NCI-H510A (cell line): ENCODE measurements at places on chromosomes 1 and 21.

DNA sequence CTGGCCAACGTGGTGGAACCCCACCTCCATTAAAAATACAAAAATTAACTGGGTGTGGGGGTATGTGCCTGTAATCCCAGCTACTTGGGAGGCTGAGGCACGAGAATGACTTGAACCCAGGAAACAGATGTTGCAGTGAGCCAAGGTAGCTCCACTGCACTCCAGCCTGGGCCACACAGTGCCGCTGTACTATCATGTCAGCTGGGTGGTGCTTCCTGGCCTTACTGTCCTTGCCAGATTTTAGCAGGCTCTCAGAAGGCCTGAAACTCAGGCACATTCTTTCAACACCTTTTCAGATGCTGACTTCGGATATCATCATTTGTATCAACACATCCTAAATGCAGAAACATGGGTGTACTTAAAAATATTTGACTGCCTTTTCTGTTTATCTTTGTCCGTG lies 31.6 kb upstream of the NBL1 start:
- no peak for DNase-seq

DNA sequence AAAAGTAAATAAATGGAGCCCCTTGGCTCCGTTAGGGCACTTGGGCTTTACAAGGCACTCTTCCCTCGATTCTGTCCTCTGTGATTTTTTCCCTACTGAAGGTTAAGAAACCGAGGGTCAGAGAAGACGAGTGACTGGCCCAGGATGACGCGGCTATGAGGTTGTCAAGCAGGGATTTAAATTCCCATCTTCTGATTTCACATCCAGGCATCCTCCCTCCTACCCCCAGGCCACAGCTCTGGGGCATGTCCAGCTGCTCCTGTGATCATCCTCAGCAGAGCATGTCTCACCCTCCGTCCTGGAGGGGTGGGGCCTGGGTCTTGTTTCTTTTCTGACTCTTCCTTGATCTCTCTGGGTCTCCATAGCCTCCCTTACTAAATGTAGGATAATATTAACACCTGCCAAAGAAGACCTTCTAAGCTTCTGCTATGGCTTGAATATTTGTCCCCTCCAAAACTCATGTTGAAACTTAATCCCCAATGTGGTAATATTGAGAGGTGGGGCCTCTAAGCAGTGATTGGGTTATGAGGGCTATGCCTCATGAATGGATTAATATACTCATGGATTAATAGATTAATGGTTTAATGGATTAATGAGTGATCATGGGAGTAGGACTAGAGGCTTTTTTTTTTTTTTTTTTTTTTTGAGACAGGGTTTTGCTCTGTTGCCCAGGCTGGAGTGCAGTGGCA lies 4.6 kb downstream of the CRYBG2 start:
- DNase-seq, result no peak

DNA sequence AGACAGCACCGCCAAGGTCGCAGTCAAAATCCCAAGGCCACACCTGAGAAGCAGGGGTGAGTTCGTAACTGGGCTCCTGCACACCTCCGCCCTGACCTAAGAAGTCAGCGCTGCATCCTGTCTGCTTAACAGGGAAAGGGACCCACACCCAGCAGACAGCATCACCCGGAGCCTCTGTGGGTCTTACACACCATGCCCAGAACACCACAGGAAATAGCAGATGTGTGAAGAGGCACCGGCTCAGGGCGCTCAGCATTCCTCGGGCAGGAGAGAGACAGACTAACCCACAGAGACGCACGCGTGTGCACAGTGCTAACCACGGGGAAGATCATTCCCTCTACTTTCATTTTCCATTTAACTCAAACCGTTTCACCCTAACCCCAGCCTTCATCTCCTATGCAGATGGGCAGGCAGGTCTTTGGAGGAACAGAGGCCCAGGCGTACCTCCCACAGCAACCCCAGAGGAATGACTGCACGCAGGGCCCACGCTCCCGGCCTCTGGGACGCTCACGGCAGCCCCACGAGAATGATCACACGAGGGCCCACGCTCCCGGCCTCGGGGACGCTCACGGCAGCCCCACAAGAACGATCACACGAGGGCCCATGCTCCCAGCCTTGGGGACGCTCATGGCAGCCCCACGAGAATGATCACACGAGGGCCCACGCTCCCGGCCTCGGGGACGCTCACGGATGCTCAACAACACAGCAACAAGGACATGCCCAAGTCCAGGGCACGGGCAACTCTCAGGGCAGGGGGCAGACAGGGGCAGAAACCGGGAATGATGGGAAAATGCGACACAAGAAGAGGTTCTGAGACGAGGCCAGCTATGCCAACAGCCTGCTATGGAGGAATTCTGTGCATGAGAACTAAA lies 20.9 kb downstream of the POFUT2 start:
- no peak for DNase-seq

DNA sequence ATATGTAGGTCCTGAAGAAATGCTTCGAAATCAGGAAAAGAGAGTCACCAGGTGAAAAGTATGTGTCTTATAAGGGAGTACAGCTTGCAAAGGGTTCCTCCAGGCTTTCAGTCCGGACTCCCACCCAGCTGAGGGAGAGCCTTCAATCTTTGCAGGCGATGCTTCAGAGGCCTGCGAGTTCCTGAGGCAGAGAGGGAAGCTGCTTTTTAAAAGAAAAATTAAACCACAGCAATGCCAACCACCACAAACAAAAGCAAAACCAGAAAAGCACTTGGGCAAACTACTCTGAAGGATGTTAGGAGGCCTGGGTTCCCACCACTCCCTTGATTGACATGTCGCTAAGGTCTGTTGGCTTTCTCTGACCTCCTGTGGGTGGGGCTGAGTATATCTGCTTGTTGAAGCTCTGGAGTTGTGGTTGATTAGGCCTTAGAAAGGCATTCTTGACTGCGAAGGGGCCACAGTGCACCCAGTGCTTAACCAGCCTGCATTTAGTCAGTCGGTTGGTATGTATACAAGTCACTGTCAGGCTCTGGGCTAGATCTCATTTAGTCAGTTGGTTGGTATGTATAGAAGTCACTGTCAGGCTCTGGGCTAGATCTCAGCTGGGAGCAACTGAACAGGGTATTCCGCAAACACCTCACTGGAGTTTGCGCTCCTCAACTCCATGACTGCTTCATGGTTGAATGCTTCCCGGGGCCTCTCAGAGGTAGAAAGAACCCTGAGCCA lies 1.2 kb downstream of the NIPAL3 start:
- DNase-seq, result no peak

GRCh38 chr1:6245869-6246496 lies 2.0 kb downstream of the HES3 start:
- DNase-seq, result peak; percentile 94

GRCh38 chr1:73673971-73674370 lies 524.0 kb downstream of the LRRIQ3 start:
- DNase-seq, result no peak

DNA sequence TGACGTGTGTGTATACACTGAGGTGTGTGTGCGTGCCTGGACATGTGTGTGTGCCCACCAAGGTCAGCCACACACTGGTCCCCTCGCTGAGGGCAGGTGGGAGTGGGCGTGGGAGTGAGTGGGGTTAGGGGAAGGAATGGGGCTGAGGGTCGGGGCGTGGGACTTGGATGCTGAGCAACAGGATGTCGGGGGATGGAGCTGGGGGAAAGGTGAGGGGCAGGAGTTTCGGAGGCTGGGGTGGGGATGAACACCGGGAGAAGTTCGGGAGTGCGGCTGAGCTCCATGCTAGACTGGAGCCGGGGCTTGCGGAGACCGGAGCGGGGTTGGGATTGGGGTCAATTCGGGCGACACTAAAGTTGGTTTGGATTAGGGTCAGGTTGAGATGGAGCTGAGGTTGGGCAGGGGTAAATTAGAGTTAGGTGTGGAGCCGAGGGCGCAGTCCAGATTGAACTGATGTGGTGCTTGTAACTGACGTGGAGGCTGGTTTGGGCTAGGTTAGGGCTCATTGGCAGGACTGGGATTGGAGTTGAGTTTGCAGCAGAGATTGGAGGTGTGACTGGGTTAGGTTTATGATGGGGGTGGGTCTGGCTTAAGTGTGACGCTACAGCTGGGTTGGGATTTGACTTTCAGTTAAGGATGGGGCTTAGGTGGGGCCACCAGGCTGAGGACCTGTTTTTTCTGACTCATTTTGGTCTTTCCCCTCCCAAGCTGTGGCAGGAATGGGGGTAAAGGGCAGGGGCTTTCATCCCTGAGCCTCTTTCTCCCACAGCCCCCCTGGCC lies 3.3 kb upstream of the GUCA2A start:
- DNase-seq, result no peak

DNA sequence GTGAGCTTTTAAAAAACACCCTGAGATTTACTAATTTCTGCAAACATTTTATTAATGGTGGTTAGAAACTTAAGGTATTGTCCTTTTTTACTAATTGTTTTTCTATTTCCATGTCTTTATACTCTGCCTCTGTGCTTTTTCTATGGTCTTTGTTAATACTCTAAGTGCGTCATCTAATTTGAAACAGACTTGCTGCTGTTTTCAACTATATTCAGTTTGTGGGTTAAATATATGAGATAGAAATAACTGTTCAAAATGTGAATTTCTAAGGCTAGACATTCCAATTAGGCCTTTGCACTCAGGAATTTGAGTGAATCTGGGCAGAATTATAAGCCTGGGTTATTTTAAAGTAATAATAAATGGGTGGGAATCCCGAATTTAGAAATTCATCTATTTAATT lies 82.4 kb upstream of the COL11A1 start:
- DNase-seq, result no peak

GRCh38 chr1:27581823-27582243 lies 22.1 kb downstream of the AHDC1 start:
- no peak for DNase-seq

DNA sequence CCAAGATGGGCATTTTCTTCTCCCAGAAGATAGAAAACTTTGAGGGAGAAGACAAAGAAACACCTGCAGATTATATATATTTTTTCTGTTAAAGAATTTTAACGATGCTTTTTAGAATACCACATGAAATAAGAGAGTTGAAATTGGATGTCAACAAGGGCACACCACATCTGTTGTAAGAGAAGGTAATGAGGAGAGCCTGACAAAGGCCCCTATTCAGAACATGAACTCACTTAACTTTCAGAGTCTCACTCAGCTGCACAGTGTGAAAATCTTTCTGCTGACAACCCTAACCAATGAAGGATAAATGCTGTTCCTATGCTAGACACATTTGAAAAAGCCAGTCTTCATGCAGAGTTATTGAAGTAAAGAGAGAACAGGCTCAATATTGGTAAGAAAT lies 7.3 kb downstream of the KRTAP22-2 start:
- no peak for DNase-seq

DNA sequence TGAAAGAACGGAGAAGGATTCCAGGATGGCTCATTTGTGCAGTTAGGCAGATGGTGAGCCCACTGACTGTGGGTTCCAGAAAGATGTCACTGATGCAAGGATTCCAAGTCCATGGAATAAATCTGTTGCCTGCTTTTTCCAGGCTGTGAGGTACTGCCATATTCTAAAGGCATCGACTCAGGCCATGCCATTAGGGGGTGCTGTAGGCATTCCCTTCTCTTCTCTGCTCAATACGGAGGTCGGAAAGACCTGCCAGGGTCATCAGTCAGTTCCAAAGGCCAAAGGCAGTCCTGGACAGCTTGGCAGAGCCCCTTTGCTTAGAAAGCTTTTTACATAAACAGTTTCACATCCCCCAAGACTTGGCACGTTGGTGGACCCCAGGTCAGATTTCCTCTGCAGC lies 31.7 kb upstream of the TMEM125 start:
- peak; percentile 82 for DNase-seq

DNA sequence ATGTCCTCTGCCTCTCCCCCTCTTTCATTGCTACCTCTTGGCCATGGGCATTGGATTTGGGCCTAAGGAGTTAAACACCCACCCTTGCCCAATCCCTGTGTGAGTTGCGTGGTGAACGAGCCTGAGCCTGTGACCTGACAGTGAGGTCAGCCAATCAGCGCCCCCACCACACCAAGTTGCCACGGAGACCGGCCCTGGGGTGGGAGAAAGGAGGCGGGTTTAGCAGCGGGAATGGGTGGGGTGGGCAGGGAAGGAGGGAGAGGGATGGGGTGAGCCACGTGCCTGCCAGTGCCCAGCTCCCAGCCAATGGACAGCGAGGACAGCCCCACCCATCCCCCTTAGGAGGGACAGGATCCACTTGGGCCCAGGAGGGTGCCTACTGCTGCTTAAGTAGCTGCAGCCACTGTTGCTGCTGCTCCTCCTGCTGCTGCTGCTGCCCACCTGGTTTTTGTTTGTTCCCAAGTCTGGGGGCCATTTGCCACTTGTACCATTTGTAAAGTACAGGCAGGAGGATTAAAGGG lies 9.5 kb downstream of the ZBTB7B start:
- peak; percentile 93 for DNase-seq

DNA sequence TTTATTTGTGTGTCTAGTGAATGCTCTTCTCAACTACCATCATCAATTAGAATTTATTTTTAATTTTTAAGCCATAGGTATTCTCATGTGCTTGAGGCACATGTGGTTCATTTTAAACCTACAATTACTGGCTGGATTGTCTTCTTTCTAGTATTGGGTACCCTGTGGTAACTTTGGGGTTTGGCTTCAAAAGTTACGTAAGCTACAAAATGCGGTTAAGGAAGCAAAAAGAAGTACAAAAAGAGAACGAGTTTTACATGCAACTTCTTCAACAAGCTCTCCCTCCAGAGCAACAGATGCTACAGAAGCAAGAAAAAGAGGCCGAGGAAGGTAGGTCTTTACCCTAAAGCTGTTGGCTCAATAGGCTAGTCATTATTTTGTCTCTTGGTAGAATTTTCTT lies 25.8 kb downstream of the MACO1 start:
- DNase-seq, result no peak

DNA sequence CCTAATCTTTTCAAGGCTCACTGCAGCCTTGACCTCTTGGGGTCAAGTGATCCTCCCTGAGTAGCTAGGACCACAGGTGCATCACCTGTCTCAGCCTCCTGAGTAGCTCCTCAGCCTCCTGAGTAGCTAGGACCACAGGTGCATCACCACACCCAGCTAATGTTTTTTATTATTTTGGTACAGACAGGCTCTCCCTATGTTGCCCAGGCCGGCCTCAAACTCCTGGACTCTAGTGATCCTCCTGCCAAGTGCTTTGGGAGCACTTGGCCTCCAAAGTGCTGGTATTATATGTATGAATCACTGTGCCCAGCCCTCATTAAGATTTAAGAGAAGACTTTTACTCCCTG lies 58.5 kb upstream of the S1PR1 start:
- DNase-seq, result no peak

DNA sequence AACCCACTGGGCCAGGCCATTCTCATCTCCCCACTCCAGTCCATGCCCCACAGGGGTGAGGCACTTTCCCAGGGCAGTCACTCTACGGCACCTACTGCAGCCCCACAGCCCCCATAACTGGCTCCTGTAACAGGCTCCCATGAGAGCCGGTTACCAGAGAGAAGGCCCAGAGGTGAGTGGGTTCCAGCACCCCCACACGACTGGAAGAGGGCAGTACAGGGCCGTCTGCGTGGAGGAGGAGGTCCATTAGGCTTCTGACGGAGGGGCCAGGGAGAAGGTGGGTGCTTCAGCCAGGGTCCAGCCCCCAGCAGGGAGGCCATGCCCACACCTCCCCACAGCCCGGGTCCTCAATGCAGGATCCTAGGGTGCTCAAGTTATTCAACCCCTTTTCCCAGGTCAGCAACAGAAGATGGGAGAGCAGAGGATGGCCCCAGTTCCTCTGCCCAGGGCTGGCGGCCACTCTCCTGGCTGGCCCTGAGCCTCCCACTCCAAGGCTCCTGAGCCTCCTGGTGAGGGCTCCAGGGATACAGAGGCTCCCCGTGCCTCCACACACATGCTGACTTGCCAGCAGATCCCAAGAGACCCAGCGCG lies 1.6 kb downstream of the ACAP3 start:
- no peak for DNase-seq

GRCh38 chr1:61361931-61362330 lies 279.6 kb downstream of the NFIA start:
- DNase-seq, result no peak
